Mucosa of descending colon (tissue), 3 donors: ENCODE measurements at places on chromosomes 1 and 21.

DNA sequence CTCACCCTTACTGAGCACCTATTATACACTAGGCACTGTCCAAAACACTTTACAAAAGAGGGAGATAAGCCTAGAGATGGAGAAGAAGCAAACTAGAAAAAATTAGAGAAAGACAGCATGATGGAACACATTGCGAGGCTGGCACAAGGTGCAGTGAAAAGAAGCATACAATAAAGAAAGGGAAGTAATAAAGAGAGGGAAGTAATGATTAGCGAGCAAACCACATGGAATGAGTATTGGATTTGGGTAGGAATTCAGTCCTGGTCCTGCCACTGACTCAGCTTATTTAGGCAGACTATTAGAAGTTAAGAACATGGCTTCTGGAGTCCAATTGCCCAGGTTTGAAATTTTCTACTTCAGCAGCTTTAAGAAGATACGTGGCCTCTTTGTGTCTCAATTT lies 32.6 kb upstream of the FNBP1L start:
- no peak for DNase-seq

- no peak for DNase-seq
Measured at GRCh38 chr1:225700889-225701465, 48.1 kb upstream of the ENAH start.

DNA sequence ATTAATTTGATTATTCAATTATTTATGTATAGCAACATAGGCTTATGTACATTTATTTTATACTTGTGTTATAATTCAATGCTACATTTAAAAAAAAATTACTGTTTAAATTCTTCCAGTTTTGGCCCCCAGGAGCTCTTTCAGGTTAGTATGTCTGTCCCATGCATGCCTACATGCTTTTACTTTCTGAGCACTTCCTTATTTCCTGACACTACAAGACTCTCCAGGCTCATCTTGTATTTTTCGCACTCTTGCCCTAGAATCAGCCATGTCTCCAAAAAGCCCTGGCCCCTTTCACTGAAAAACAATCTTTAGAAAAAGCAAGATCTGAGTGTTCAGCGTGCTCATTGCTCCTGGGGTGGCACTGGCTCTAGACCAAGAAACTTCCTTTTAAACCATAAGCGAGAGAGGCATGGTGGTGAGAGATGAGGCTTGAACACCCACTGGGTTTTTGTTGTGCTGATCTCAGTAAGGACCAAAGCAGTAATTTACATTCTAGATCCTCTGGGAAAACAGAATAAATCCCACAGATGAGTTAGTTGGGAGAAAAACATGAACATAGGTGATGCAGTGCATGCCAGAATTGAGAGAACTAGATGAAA lies 95.0 kb downstream of the SLC30A10 start:
- DNase-seq, result no peak

- DNase-seq, result no peak
Measured at GRCh38 chr21:45943630-45944540, 37.7 kb upstream of the COL6A1 start.

DNA sequence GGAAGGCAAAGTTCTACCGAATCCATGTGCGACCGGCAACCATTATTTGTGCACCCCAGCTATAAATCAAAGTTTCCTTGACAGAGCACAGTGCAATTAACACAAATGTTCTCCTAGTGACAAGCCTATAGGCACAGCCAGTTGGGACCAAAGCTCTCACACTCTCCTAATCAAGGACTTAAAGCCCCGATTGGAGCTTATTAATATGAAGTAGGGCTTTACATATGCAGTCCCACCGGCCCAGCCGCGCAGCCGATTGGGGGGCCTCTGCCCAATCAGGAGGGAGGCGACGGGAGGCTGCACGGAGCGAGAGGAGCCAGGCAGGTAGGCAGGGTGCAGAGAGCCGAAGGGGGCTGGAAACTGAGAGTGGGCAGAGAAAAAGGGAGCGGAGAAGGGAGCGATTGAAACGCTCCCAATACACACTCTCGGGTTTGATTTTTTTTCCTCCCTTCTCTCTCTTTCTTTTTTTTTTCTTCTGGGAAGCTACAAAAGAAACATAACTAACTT lies at the start of gene ESRRG:
TSS of gene ESRRG (minus strand) at position 156 of the 507 bp plus-strand sequence. CDS start at position 26, 130 bp downstream.
- peak; percentile 60 for DNase-seq

GRCh38 chr1:32335535-32335789 lies 571 bp downstream of the MARCKSL1 start:
- no peak for DNase-seq
